T47D (cell line): ENCODE measurements at places on chromosomes 4 and X.
A peak's percentile ranks its signal among the peaks of the same experiment; 100 is the strongest.

- DNase-seq: no peak
Measured at GRCh38 chrX:149284616-149285015, 220.5 kb downstream of the IDS start.

GRCh38 chr4:71266090-71266794 is 72.6 kb upstream of the SLC4A4 start:
- no peak for DNase-seq

DNA sequence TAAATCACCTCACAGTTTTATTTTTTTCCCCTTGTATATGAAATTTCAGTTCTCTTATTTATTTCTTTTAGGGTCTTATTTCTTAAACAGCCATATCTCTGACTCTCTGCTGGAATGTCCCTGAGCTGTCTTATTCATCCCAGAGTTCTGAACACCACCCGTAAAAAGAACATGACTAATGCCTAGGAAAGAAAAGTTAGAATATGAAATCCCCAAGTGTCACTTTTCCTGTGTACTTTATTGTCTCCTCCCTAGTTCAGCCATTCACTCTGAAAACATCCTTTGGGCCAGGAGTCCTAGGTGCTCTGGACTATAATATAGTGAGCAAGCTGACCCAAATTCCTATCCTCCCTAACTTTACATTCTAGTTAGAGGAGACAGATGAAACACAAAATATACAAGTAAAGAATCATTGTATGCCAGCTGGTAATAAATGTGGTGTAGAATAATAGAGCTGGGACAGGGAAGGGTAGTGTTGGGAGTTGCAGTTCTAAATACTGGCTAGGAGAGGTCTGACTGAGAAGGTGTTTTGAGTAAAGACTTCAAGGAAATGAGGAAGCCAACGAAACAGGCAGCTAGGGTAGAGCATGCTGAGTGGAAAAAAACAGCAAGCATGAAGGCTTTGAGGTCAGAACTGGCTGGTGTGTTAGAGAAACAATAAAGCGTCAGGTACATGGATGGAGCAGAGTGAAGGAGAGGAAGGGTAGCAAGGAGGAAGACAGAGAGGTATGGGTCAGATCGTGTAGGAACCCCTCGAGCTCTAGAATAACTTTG is 40.6 kb upstream of the FTHL17 start:
- no peak for DNase-seq

DNA sequence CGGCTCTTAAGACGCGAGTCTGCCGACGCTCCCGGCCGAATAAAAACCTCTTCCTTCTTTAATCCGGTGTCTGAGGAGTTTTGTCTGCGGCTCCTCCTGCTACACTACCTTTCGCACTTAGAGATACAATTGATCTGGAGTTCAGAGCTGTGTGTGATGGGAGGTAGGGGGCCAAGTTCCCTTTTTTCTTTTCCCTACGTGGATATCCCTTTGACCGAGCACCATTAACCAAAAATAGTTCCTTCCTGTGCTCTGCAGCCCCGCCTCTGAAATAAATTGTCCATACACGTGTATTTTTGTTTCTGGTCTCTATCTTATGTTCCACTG is 555 bp upstream of the PGM2 start:
- no peak for DNase-seq

DNA sequence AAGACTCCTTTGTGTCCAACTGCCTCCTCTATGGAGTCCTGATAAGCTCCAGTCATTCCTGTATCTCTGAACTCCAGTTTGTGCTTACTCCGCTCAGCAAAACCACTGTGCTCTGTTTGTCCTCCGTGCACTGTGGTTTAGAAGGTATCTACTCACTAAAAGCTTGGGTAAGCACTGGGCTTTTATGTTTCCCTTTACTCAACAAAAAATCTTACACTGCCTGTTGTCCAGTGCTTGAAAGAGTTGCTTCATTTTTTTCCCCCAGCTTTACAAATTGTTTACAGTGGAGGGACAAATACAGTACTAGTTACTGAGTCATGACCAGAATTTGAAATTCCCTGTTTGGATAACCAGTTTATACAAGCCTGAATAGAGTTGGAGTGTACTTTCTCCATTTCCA is 545.3 kb upstream of the FAT1 start:
- no peak for DNase-seq

GRCh38 chr4:53064609-53065008 is 202.5 kb downstream of the RASL11B start:
- DNase-seq: no peak

- no peak for DNase-seq
Measured at GRCh38 chrX:73206366-73206765, 8.3 kb downstream of the NAP1L2 start.

- DNase-seq: peak; percentile 47
Measured at GRCh38 chr4:26459054-26459755, 31.1 kb downstream of the CCKAR start.

GRCh38 chrX:72079607-72080006 is 52.1 kb downstream of the RTL5 start:
- no peak for DNase-seq
